ENCODE measurements at places on chromosomes 4 and X.

GRCh38 chr4:79182209-79182608 lies 143.7 kb downstream of the NAA11 start:
- no peak for DNase-seq

- no peak for DNase-seq
Measured at GRCh38 chr4:112075906-112076305, 69.3 kb upstream of the FAM241A start.

DNA sequence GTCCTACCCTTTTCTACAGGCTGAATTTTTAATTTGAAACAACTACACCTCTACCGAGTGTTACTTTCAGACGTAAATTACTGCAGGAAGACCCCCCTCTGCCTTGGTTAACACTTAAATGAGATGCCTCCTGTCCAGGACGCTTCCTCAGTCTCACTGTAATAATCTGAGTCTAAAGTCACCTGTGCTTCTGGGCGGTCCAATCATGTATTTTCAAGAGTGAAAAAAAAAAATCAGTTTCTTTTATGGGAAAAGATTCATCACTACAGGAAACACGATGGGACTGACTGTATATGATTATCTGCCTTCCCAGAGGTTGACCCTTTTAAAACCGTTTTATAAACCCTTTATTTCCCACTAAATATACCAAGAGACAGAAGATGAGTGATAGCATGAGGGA lies 776 bp downstream of the RBM47 start:
- DNase-seq = no peak

GRCh38 chrX:19195243-19195610 lies 73.0 kb upstream of the ADGRG2 start:
- no peak for DNase-seq

- DNase-seq = no peak
Measured at GRCh38 chr4:39812500-39812899, 114.6 kb downstream of the UBE2K start.

GRCh38 chr4:1531683-1532548 lies 125.7 kb upstream of the NKX1-1 start:
- no peak for DNase-seq

DNA sequence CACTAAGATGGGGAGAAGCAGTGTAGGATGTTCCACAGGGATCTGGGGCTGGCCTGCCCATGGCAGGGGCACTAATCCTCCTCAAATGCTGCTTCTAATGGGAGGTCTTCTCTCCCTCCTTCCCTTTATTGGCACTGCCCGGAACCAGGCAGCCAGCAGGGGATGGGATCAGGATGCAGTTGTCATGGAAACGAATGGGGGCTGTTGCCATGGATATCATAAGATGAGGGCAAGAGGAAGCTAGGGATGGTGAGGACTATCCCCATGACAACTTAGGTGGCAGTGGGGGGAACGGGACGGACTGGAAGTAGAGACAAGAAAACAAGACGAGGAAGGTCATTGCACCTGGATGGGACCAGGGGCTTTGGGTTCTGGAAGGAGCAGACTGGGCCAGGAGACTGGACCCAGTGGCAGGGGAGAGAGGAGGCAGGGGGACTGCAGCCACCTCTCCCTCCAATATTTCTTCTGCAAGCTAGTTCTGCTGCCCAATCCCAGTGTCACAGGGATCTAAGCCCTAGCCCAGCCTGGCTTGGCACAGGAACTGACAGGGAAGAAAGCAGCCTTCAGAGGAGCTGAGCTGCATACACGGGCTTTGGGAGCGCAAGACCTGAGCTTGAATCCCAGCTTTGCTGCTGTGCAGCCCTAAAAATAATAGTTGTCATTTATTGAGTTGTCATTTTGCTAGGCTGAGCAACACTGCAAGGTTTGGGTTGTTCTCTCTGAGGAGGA lies 19.0 kb downstream of the IQSEC2 start:
- DNase-seq = no peak

DNA sequence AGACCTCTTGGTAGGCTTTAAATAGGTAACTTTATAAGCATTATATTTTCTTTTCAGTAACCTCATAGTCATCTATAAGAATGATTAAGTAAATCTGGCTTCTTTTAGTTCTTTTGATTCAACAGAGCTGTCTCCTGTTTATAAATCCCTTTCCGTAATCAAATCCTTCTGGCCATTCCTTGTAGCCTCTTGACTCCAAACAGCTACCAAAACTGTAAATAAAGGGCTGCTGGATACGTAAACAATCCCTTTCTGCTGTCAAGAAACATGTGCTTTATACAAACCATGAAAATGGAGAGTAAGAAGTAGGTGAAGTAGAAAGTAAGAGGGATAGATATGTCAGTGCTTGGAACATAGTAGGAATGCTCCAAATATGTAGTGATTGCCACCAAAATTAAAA lies 183.2 kb upstream of the CASK start:
- DNase-seq = peak; percentile 21

DNA sequence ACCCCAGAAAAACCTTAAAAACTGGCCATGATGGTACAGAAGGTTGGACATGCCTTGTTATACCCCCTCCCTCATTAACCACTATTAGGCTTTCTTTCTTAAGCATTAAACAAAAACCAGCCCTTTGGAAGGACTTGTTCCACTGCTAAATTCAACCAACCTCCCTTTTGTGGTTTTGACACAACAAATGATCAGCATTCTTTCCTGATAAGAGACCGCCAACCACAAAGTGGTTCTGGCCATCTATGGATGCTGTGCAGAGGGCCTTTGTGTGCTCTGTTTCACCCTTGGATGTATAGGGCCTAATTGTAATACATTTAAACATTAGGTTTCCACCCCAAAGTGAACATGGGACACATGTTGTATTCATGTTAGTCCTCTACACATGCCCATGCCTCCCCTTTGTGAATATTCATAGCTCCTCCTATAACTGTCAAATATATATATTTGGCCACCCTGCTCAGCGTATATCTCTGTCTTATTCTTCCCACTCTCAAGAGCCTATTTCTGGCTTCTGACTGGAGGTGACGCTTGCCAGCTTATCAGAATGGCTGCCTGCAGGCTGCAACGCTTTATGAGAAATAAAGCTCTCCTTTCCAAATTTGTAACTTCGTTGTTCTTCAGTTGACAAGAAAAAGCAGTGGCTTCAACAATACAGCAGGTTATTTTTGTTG lies 126.6 kb downstream of the NPNT start:
- DNase-seq = no peak

GRCh38 chr4:31592293-31592692 lies 872.1 kb downstream of the PCDH7 start:
- no peak for DNase-seq

DNA sequence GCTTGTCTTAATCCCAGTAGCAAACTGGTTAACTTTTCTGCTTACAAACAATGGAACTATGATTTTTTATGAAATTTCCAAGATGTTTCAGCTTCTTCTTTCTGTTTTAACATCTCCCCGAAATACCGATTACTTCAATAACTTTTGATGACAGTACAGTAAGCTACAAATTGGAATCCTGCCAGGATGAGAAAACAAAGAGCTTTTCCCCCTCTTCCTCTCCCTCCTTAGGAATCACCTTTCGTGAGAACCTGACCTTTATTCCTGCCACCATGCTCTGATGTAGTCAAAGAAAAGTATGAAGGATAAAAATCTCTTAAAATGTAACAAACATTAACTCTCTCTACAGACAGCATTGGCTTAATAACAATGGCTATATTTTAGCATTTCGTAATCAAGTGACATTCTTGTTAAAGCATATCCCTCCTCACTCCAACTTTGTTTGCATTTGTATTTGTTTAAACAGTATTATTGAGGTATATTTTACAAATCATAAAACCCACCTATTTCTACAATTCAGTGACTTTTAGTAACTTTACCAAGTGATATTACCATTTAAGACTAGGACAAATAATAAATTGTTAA lies 148.7 kb upstream of the NAP1L5 start:
- DNase-seq = peak; percentile 34

DNA sequence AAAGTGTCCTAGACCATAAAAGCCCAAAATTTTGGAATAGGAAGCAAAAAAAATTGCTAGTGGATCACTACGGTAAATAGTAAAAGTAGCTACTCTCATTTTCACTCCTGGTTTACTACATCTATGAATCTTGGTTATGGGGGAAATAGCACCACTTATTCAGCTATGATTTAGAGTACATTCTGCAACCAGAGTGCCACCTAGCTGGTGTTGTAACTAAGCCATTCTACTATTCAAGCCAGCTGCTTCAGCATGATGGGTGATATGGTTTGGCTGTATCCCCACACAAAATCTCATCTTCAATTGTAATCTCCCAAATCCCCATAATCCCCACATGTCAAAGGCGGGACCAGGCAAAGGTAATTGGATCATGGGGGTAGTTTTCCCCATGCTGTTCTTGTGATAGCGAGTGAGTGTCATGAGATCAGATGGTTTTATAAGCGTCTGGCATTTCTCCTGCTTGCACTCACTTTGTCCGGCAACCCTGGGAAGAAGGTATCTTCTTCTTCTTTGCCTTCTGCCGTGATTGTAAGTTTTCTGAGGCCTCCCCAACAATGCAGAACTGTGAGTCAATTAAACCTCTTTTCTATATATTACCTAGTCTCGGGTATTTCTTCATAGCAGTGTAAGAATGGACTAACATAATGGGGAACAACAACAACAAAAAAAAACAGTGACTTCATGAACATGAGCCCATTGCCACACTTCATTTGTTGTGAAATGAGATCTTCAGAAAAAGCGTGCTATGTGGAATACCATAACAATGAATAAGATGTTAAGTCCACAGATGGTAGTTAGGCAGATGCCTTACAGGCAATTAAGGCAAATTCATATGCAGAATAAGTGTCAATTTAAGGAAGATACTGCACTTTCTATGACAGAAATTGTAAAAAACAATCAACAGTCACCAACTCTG lies 280.1 kb downstream of the PABPC4L start:
- no peak for DNase-seq

GRCh38 chrX:10903523-10903922 lies 207.6 kb upstream of the HCCS start:
- peak; percentile 15 for DNase-seq

DNA sequence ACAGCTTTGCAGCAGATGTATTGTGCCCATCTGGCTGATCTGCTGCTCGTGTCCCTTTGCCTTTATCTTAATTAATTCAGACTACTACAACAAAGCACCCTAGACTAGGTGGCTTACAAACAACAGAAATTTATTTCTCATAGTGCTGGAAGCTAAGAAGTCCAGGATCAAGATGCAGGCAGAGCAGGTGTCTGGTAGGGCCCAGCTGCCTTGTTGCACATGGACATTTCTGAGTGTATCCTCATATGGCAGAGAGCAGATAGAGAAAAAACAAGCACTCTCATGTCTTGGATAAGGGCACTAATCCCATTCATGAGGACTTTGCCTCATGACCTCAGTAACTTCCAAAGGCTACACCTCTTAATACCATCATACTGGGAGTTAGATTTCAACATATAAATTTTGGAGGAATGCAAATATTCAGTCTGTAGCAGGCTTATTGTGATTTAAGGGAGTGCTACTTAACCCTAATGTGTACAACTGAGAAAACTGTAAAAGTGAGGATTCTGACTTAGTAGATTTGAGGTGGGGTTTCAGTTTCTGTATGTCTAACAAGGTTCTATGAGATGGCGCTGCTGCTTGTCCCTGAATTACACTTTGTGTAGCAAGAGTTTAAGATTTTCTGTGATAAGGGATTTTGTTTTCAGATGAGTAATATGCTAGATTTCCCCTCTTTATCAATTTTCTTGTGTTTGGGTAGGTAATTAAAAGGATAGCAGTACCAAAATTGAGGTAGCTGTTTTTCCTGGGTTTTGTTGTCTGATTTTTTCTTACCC lies 473.2 kb upstream of the TECRL start:
- DNase-seq = no peak

- DNase-seq = no peak
Measured at GRCh38 chr4:5510504-5510903, 197.9 kb downstream of the EVC2 start.

- no peak for DNase-seq
Measured at GRCh38 chr4:73874386-73874785, 5.2 kb downstream of the CXCL1 start.

DNA sequence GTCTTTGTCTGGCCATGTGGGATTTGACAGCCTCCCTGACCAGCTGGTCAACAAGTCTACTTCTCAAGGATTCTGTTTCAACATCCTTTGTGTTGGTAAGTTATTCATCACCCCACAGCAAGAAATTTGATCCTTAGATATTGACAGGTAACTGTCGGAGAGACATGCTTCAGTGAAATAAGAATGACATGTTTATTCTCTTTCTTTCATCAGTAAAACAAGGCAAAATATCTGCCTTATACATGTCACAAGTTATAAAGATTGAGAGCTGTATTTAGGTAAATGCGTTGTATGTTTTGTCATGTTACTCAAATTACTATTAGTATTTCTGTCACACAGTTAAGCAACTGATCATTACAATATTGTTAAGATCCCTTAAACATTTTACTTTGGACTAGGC lies 46.9 kb downstream of the SEPTIN11 start:
- DNase-seq = no peak

GRCh38 chr4:54946741-54947140 lies 178.7 kb downstream of the KDR start:
- DNase-seq = no peak

DNA sequence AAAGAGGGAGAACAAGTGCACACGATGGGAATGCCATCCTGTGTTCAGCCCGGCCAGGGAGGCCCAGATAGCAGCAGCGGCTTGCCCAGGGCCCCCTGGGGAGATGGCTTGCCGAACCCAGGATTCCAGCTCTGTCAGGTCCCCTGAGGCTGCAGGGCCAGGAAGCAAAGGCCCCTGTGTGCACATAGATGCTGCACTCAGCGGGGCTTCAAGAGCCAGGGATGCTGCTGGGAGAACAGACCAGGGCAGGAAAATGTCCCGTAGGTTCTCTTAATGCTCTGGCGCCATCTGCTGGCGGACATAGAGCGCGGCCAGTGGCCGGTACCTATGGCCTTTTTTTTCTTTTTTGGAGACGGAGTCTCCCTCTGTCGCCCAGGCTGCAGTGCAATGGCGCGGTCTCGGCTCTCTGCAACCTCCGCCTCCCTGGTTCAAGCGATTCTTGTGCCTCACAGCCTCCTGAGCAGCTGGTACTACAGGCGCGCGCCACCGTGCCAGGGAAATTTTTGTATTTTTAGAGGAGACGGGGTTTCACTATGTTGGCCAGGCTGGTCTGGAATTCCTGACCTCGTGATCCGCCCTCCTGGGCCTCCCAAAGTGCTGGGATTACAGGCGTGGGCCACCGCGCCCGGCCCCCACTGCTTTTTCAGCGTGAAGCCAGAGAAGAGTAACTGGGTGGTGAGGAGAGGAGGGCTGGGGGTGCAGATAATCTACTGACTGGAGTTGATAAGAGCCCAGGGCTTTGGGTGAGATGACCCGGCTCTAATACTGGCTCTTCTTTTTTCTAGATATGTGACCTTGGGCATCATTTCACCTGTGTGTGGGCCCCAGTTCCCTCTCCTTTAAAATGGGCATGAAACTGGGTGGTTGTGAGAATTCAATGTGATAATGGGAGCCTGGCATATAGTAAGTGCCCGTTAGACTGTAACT lies 22.5 kb downstream of the MED28 start:
- peak; percentile 87 for DNase-seq

DNA sequence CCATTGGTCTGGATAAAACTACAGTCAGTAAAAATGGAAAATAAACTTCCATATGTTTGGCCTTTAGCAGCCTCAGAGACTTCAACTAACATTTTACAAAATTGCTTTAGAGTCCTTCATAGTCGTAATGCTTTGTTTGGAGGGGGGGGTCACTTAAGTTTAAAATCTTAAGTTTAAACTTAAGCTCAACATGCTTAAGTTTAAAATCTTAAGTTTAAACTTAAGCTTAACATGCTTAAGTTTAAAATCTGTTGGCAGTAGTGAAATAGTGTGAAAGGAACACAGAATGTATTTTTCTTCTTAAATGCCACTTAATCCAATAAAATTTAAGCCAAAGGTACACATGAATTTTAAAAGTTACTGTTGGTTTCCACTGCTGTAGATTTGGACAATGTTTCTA lies 45.9 kb upstream of the UNC5C start:
- no peak for DNase-seq
